Aorta (tissue), 5 donors: ENCODE measurements at places on chromosomes 2 and 18. TPM values are rescaled to one million over a fixed set of nuclear protein-coding genes. Genes with fewer than 3 reads are reported as not detected.
A peak's percentile ranks its signal among the peaks of the same experiment; 100 is the strongest.

The NFATC1 gene
- 39.2 TPM for total RNA-seq

The OBSL1 gene
- 65.3 TPM for total RNA-seq

The STPG4 gene
- total RNA-seq, result 0.75 TPM

The CYP26B1 gene
- 12.9 TPM for total RNA-seq

The MARCHF7 gene
- total RNA-seq, result 88.1 TPM

DNA sequence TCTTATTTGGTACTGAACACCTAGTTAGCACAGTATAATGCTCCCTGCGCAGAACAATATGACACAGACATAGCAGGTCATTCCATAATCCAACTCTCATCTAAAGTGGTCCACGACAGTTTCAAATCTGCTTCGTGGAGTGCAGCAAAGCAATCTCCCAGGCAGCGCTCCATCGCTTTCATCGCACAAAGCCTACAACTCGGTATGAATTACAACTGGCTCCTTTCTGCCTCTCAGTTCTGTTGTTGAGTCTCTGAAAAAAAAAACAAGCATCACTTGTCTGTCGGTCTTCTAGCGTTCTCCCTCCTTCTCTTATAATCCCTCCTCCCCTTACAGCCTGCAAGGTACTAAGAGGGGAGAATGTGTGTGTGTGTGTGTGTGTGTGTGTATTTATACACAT is 123.5 kb downstream of the FIGN start:
- H3K4me1 ChIP-seq, result peaks cover 4% of the 10 kb centered on the region
- H3K4me3 ChIP-seq, result no peak overlapping the region
- no peak overlapping the region for H3K27ac ChIP-seq
- no peaks in the 10 kb centered on the region for H3K27me3 ChIP-seq

DNA sequence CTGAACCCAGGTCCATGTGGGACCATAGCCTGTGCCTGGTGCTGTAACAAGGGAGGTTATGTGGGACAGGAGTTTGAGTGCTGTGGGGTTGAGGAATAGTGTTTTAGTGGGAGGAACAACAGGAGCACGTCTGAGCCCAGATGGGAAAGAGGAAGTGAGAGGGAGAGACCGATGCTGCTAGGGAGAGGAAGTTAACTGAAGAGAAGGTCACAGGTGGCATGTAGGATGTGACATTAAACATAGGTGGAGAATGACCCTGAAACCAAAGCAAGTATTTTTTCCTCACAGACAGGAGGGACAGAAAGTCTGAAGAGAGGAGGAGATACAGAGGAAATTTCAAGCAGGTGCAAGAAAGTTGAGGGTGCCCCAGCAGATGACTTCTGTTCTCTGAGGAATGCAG is 87.8 kb downstream of the ACOXL start:
- no peaks in the 10 kb centered on the region for H3K4me1 ChIP-seq
- no peak overlapping the region for H3K27ac ChIP-seq
- no peaks in the 10 kb centered on the region for H3K27me3 ChIP-seq
- no peak overlapping the region for H3K4me3 ChIP-seq

- no peaks in the 10 kb centered on the region for H3K27me3 ChIP-seq
- no peaks in the 10 kb centered on the region for H3K36me3 ChIP-seq
- H3K4me3 ChIP-seq, result no peak overlapping the region
- DNase-seq, result no peak
- H3K4me1 ChIP-seq, result no peaks in the 10 kb centered on the region
- no peak overlapping the region for H3K27ac ChIP-seq
Observed at GRCh38 chr2:178008636-178009289, 63.8 kb downstream of the PDE11A start.

DNA sequence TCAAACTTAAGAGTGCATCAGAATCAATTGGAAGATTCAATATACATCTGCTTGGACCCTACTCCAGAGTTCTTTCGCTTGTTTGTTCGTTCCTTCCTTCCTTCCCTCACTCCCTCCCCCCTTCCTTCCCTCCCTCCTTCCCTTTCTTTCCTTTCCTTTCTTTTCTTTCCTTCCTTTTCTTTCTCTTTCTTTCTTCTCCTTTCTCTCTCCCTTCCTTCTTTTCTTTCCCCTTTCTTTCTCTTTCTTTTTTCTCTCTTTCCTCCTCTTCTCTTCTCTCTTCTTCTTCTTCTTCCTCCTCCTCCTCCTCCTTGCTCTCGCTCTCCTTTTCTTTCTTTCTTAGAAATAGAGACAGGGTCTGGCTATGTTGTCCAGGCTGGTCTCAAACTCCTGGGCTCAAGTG is 45.9 kb downstream of the MTHFD2 start:
- no peaks in the 10 kb centered on the region for H3K36me3 ChIP-seq
- H3K4me1 ChIP-seq, result no peaks in the 10 kb centered on the region
- no peak overlapping the region for H3K27ac ChIP-seq
- DNase-seq, result no peak

GRCh38 chr2:75573145-75573878 is 12.6 kb upstream of the EVA1A start:
- H3K4me3 ChIP-seq, result no peak overlapping the region
- no peak for DNase-seq
- H3K27me3 ChIP-seq, result no peaks in the 10 kb centered on the region
- H3K36me3 ChIP-seq, result no peaks in the 10 kb centered on the region

DNA sequence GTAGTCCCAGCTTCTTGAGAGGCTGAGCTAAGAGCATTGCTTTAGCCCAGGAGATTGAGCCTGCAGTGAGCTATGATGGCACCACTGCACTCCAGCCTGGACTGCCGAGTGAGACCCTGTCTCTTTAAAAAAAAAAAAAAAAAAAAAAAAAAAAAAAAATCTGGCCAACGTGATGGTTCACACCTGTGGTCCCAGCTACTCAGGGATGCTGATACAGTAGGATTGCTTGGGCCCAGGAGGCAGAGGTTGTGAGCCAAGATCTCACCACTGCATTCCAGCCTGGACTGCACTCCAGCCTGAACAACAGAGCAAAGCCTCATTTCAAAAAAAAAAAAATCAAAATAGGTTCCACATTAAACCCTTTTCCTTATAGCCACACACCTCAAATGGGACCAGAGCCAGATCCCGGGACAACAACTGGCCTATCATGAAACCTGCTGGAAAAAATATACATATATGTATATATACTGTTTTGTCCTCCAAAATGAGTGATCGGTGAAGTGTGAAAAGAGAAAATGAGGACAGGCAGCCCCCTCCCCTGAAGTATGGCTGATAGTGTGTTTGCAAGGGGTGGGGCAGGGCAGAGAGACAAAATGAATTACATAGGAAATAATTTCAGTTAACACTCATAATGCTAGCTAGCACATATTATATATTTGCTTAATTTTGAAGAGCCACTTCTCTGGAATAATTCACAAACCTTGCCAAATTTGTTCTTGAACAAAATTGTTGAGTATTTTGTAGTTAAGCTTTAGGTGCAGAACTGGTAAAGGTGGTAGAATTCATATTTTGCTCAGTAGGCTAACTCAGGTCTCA is 22.9 kb downstream of the MAPRE2 start:
- H3K27me3 ChIP-seq, result no peaks in the 10 kb centered on the region
- no peak overlapping the region for H3K4me3 ChIP-seq
- DNase-seq, result no peak
- H3K27ac ChIP-seq, result no peak overlapping the region
- H3K4me1 ChIP-seq, result peaks cover 6% of the 10 kb centered on the region
- H3K36me3 ChIP-seq, result no peaks in the 10 kb centered on the region

DNA sequence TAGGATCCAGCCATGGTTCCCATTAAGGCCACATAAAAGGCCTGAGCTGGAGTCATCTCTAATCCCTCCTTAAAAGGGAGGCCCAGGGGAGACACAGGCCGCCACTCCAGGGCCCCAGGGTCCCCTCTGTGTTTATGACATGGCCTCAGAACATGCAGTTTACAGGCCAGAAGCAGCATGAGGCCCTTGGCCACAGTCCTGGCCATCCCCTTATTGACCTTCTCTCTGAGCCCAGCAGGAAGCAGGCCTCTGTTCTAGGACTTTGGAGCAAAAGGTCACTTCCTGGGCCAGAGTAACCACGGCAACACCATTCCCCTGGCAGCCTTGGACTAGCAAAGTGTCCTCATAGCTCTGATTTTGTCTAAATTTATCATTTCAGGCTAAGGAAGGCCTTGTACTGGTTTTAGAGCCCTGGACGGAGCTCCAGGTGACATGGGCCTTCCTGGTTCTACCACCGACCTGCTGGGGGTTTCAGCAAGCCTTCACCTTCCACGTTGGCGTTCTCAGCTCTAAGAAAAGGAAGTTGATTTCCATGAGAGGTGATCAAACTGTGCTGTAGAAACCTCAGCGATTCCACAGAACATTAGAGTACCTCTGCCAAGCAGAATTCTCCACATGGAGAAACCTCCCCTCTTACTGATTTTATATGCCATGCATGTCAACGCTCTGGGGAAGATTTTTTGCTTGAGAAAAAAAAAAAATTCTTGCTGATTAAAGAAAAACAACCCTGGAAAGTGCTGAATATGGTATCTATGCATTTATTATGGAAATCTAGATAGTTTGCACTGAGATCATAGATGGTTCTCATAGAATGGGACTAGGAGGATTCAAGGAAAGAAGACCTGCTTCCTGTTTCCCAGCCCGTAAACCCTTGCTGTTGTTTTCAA is 53.7 kb downstream of the HS1BP3 start:
- H3K4me1 ChIP-seq, result no peaks in the 10 kb centered on the region
- peak overlapping the region; percentile 90 for H3K27ac ChIP-seq
- no peaks in the 10 kb centered on the region for H3K36me3 ChIP-seq

DNA sequence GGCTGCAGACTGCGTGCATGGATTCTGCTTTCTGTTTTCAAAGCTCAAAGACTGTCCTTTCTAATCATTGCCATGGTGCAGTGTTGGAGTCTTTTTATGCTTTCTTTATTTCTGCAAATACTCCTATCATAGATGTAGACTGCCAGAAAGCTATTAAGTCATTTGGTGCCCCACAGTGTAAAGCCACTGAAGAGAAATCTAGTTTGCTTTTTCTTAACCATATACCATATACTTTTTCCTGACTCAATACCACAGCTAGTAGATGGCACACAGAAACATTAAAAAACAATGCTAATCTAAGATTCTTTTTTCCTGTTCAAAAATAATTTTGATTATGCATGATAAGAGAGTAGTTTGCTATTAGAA is 109.9 kb upstream of the RAB27B start:
- H3K4me3 ChIP-seq, result no peak overlapping the region
- no peak overlapping the region for H3K27ac ChIP-seq
- H3K4me1 ChIP-seq, result no peaks in the 10 kb centered on the region
- H3K36me3 ChIP-seq, result no peaks in the 10 kb centered on the region

- no peaks in the 10 kb centered on the region for H3K27me3 ChIP-seq
- H3K27ac ChIP-seq, result no peak overlapping the region
- no peaks in the 10 kb centered on the region for H3K4me1 ChIP-seq
Observed at GRCh38 chr2:8552293-8552801, 129.5 kb upstream of the ID2 start.

GRCh38 chr2:100200985-100201384 is 58.6 kb upstream of the AFF3 start:
- no peak overlapping the region for H3K27ac ChIP-seq
- no peaks in the 10 kb centered on the region for H3K36me3 ChIP-seq
- H3K4me1 ChIP-seq, result no peaks in the 10 kb centered on the region
- H3K4me3 ChIP-seq, result no peak overlapping the region
- DNase-seq, result no peak

GRCh38 chr2:38652431-38653273 is 13.3 kb upstream of the GALM start:
- H3K4me1 ChIP-seq, result no peaks in the 10 kb centered on the region
- no peaks in the 10 kb centered on the region for H3K27me3 ChIP-seq
- no peaks in the 10 kb centered on the region for H3K36me3 ChIP-seq
- no peak for DNase-seq

DNA sequence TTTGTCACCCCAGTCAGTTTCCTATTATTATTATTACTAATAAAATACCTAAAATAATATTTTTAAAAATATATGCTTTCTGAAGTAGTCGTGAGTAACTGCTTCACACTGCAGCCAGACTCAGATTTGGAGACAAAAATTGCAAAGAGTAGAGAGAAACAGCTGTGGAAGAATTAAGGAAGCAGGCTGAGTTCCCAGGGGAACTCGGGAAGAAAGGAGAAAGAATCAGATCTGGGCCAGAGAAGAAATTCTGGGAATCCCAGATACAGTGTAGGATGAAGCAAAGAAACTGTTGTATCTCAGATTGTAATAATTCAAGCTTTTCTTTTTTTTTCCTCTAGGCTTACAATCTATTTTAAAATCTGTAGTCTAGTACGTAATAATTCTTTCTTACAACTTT is 182.3 kb downstream of the FTCDNL1 start:
- no peaks in the 10 kb centered on the region for H3K36me3 ChIP-seq
- H3K4me1 ChIP-seq, result no peaks in the 10 kb centered on the region
- H3K27ac ChIP-seq, result no peak overlapping the region
- no peak overlapping the region for H3K4me3 ChIP-seq

GRCh38 chr18:6058941-6059340 is 163.6 kb upstream of the TMEM200C start:
- H3K27me3 ChIP-seq, result no peaks in the 10 kb centered on the region
- no peaks in the 10 kb centered on the region for H3K4me1 ChIP-seq
- no peaks in the 10 kb centered on the region for H3K36me3 ChIP-seq
- H3K4me3 ChIP-seq, result no peak overlapping the region
- no peak for DNase-seq
- no peak overlapping the region for H3K27ac ChIP-seq

- H3K27ac ChIP-seq, result peak overlapping the region; percentile 39
- H3K4me1 ChIP-seq, result no peaks in the 10 kb centered on the region
- H3K36me3 ChIP-seq, result no peaks in the 10 kb centered on the region
Observed at GRCh38 chr2:72145658-72146329, 1.9 kb downstream of the CYP26B1 start.

GRCh38 chr2:69010437-69011194 is 2.4 kb upstream of the ANTXR1 start:
- no peaks in the 10 kb centered on the region for H3K27me3 ChIP-seq
- H3K27ac ChIP-seq, result no peak overlapping the region
- no peaks in the 10 kb centered on the region for H3K4me1 ChIP-seq
- no peaks in the 10 kb centered on the region for H3K36me3 ChIP-seq
- no peak overlapping the region for H3K4me3 ChIP-seq

- peaks cover 3% of the 10 kb centered on the region for H3K36me3 ChIP-seq
- H3K4me3 ChIP-seq, result no peak overlapping the region
- H3K27me3 ChIP-seq, result no peaks in the 10 kb centered on the region
Observed at GRCh38 chr2:37971971-37972370, 46.9 kb downstream of the RMDN2 start.
